ENCODE measurements at places on chromosomes 13 and 19. TPM values are rescaled to one million over a fixed set of nuclear protein-coding genes. Genes with fewer than 3 reads are reported as not detected.

The POMP gene
- total RNA-seq = 124 TPM

The IRGQ gene
- total RNA-seq = 23.0 TPM

The ZNF763 gene
- 0.76 TPM for total RNA-seq

The FPR1 gene
- total RNA-seq = not detected

The LILRB1 gene
- total RNA-seq = not detected

The DPF1 gene
- total RNA-seq = 0.89 TPM

The DLL3 gene
- 0.15 TPM for total RNA-seq

The CYP2F1 gene
- total RNA-seq = not detected

The GJB6 gene
- total RNA-seq = 1.9 TPM

The ZNF737 gene
- 0.29 TPM for total RNA-seq

The ZNF724 gene
- total RNA-seq = 0.70 TPM

The POSTN gene
- not detected for total RNA-seq

The NALCN gene
- total RNA-seq = not detected

The KLK15 gene
- not detected for total RNA-seq

The CDX2 gene
- 4.1 TPM for total RNA-seq

The CDADC1 gene
- 6.5 TPM for total RNA-seq

The SLC10A2 gene
- total RNA-seq = not detected

The CELF5 gene
- 0.10 TPM for total RNA-seq

The ZNF418 gene
- not detected for total RNA-seq

The ZNF776 gene
- 14.6 TPM for total RNA-seq

The OR10H1 gene
- not detected for total RNA-seq
